ENCODE measurements at places on chromosomes 5 and 9.

DNA sequence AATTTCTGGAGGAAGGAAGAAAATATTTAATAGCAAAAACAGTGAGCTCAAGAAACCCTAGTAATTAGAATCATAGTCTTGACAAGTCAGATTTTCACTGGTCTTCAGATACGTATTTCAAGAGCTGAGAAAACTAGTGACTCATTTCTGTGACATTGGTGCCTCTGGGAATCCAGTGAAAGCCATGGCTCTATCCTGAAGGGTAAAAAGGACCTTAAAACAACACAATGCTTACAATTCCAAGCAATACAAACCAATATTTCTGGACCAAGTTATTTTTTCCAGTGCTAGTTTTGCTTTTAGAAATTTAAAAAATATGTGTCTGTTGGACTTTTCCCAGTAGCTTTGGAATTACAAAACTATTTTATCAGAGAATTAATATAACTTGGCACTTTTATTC, 140.3 kb downstream of the LPAR1 start:
- no peak for DNase-seq

DNA sequence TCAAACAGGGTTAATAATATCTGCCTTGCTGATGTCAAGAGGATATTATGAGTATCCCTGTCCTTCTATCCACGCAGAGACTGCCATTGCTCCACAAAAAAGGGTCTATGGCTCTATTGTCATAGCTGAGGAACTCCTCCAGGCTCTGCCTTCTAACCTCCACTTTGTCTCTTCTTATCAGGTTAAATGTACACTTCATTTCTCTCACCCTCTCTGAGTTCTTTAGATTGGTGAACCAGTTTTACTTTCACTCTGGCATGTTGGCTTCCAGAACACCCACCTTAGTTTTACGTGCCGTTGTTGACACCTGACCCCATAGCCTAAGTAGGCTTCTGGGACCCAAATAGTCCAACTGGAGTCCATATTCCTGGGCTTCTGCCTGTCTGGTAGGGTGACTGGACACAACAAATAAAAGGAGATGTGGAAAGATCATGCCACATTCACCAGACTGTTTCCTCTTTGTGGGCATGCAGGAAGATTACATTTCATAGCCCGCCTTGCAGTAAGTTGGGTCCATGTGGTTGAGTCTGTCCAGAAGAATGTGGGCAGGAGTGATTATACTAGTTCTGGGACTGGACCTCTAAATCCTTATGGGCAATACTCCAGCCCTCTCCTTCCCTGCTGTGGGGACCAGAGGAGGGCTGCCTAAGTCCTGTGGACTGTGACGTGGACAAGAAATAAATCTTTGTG, 350.4 kb upstream of the CLINT1 start:
- no peak for DNase-seq

- no peak for DNase-seq
Measured at GRCh38 chr9:17906841-17907778, 328.2 kb downstream of the SH3GL2 start.

DNA sequence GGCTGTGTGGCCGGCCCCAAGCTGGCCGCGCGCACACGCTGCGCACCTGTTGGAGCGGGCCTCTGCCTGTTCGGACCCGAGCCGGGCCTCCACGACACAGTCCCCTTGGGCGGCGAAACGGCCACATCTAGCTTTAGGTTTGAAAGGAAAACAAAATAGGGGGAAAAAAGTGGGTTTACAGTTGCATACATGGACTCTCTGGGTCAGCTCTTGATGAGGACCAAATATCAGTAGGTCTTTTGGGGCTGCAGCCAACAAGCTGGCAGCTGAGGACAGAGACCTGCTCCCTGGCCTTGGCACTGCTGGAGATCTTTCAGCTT, 20.7 kb downstream of the IGIP start:
- no peak for DNase-seq

- no peak for DNase-seq
Measured at GRCh38 chr5:166262395-166262794, 2029.0 kb upstream of the WWC1 start.

- DNase-seq, result no peak
Measured at GRCh38 chr5:89929173-89929572, 480.4 kb downstream of the CETN3 start.

DNA sequence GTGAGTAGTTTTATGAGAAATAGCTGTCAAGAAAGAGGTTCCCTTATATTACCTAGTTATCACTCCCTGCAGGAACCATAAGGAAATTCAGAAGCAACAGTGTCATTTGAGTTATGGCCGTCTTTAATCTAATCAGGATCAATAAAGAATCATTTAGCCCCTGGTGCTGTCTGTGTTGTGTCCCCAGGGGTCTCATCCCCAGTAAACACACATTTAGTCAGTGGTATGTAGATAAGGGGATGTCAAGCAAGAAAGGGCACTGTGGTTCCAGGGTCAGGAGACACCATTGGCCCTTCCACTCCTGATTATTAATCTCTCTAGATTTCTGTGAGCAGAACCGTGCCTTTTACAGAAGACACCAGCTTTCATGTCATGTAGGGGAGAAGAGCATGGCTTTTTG, 158.0 kb upstream of the SEMA6A start:
- DNase-seq, result no peak

- no peak for DNase-seq
Measured at GRCh38 chr5:42855811-42856210, 44.1 kb upstream of the SELENOP start.
